ENCODE measurements at places on chromosomes 4 and X. TPM values are rescaled to one million over a fixed set of nuclear protein-coding genes. Genes with fewer than 3 reads are reported as not detected.

DNA sequence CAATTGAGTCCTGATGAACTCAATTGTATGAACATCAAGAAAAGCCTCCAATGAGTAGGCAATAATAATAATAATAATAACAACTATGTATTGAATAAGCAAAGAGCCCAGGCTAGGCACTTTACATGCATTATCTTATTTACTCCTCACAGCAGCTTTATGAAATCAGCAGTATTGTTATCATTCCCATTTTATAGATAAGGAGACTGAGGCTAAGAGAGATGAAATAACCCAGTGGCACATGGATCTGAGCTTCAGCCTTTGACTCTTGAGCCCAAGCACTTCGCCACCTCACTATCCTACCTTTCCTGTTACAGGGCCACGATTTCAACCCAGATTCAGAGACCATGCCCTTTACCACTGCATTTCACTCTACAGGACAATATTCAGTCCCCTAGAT lies 3.2 kb downstream of the RAB33A start:
- no peak overlapping the region for H3K4me3 ChIP-seq
- no peak for DNase-seq
- no peaks in the 10 kb centered on the region for H3K36me3 ChIP-seq

DNA sequence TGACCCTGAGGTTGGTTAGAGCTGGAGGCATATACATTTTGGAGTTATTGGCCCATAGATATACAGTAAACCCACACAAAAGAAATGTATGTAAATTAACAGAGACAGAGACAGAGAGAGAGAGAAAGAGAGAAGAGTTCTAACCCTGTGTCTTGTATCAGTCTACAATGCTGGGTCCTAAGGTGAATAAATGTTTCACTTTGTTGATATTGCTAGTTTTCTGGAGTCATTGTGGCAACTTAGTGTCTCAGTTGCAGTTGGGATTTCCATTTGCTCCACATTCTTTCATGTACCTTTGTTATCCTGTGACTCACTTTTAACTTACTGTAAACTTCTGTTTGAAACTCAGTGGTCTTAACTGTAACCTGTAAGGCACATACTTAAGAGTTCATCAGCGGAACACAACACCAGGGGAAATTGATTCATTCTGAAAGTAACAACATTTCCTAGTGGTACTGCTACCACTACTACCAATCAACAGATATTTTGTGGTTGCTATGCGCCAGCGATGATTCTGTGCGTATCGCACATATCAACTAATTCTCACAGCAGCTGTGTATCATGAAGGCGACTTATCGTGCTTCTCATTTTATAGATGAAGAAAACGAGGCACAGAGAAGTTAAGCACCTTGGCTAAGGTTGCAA lies 38.5 kb upstream of the ETDA start:
- H3K4me3 ChIP-seq = no peak overlapping the region
- no peaks in the 10 kb centered on the region for H3K4me1 ChIP-seq
- no peak for DNase-seq

DNA sequence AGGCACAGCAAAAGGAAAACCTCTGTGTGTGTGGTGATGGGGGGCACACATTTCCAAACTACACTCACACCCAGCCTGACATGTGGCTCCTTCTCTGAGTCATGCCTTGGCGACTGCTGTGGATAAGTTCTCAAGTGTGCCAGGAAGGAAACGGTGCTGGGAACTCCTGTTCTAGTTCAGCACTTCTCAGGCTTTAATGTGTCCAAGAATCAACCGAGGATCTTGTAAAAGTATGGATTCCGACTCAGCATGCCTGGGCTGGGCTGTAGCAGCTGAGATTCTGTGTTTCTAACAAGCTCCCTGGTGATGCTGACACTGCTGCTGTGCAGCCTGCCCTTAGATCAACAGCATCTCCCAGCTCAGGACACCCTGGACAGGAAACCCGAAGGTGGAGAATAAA lies 20.2 kb downstream of the CLNK start:
- H3K27me3 ChIP-seq = no peaks in the 10 kb centered on the region
- H3K4me3 ChIP-seq = no peak overlapping the region
- H3K27ac ChIP-seq = no peak overlapping the region
- H3K4me1 ChIP-seq = no peaks in the 10 kb centered on the region
- no peak for DNase-seq
- H3K36me3 ChIP-seq = no peaks in the 10 kb centered on the region

DNA sequence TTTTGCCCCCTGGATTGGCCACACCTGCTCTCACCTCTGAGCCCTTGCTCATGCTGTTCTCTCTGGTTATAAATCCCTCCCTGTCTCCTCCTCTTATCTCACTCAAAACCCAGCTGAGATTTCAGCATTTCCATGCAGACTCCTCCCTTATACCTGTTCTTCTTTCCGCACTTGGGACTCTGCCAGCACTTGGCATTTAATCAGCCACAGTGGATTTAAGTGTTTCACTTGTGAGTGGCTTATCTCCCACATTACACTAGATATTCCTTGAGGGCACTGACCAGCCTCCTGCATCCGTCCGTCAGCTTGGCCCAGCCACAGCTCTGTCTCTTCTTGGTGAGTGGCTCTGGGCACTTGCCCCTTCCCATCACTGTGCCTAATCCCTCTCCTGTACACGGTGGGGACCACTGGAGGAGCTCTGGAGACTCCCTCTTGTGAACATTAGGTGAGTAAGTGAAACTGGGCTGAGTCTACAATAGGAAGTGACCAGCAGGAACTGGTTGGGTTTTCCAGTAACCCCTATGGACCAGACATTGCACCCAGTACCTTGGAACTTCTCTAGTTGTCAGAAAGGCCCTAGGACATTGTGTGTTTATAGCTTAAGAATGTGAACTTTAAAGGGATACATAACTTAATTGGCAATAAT lies 19.9 kb downstream of the FGFBP1 start:
- no peak overlapping the region for H3K27ac ChIP-seq
- H3K27me3 ChIP-seq = no peaks in the 10 kb centered on the region
- no peak overlapping the region for H3K4me3 ChIP-seq
- no peak for DNase-seq
- no peaks in the 10 kb centered on the region for H3K36me3 ChIP-seq

DNA sequence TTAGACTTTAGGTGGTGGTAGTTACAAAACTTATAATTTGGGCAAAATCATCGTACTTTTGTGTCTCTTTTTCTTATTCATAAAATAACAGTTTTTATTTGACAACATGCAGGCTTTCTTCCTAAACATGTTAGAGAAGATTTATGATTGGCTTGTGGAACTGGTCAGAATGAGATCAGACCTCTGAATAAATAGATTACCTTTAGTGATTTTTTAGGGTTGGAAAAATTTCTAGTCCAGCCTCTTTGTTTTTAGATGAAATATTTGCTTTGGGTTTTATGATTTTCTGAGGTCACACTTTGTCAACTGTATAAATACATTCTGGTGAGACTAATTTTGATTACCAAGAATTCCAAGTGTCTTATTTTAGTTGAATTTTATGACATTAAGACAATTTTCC lies 29.2 kb downstream of the MOB1B start:
- no peak for DNase-seq
- H3K4me1 ChIP-seq = peaks cover 36% of the 10 kb centered on the region
- no peaks in the 10 kb centered on the region for H3K27me3 ChIP-seq
- no peak overlapping the region for H3K4me3 ChIP-seq

MAP9 gene
- 19.1 TPM for total RNA-seq

GRCh38 chrX:65667157-65667502 lies 324 bp upstream of the MSN start:
- peaks cover 14% of the 10 kb centered on the region for H3K36me3 ChIP-seq
- peak overlapping the region; percentile 63 for H3K27ac ChIP-seq
- DNase-seq = no peak
- no peaks in the 10 kb centered on the region for H3K27me3 ChIP-seq
- peaks cover 33% of the 10 kb centered on the region for H3K4me1 ChIP-seq

PNMA6F gene
- not detected for total RNA-seq

DNA sequence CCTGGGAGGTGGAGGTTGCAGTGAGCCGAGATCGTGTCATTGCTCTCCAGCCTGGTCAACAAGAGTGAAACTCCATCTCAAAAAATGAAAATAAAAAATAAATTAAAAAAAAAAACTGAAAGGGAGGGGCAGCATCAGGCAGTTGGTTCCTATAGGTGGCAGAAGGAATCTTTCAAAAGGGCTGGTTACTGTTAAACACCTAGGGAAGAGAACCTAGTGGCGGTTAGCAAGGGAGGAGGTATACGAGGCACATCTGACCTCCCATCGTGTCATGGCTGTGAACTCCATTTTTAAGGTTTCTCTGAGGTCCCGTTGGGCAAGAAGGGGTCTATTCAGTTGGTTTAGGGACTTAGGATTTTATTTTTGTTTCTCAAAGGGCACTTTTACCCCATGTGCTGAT lies 150.1 kb downstream of the SLC7A11 start:
- no peak for DNase-seq
- no peaks in the 10 kb centered on the region for H3K4me1 ChIP-seq
- H3K36me3 ChIP-seq = no peaks in the 10 kb centered on the region
- H3K27ac ChIP-seq = no peak overlapping the region
- H3K27me3 ChIP-seq = no peaks in the 10 kb centered on the region

FAM47A gene
- not detected for total RNA-seq

IL9R gene
- total RNA-seq = 10.3 TPM

NONO gene
- 286 TPM for total RNA-seq

DNA sequence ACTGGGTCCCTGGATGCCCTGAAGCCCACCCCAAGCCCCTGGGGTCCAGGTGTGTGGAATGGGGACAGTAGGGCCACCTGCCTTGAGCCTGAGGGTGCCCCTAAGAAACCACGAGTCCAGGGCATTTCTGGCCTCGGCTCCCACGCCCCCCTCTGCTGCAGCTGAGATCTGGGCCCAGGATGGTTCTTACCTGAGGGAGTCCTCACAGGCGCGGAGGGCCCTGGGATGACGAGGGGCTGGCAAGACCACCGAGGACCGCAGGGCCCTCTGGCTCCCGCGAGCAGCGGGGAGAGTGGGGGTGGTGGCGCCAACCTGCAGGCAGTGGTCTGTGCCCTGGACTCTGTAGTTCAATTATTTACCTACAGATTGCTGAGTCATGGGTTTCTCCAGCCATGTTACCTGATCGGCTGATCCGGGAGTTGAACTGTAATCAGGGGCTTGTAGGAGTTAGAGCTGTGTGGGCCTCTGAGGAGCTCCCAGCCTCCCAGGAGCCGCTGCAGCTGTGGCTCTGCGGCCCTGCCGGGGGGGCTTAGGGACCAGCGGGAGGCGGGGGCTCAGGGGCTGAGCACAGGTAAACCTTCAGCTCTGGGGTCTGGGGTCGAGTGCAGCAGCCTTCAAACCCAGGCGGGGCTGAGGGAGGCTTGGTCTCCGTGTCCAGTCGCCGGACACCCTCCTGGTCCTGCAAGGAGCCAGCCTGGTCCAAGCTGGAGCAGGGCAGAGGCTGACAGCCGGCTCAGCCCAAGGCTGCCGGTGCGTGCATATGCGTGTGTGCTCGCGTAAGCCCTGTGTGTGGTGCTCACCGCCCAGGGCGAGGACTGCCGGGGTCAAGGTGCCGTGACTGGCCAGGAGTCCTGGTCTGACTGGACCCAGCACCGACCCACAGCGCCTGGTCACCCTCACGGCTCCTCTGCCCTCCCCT lies at the start of gene SLC26A1:
TSS of gene SLC26A1 (minus strand) at position 294 of the 919 bp plus-strand sequence. CDS start 1,701 bp downstream, outside the sequence.
- H3K36me3 ChIP-seq = no peaks in the 10 kb centered on the region
- H3K4me3 ChIP-seq = no peak within 1 kb of the TSS
- peaks cover 10% of the 10 kb centered on the region for H3K4me1 ChIP-seq
- no peak within 1 kb of the TSS for H3K27ac ChIP-seq
- no peak for DNase-seq

- DNase-seq = no peak
- no peaks in the 10 kb centered on the region for H3K36me3 ChIP-seq
- no peak overlapping the region for H3K27ac ChIP-seq
- no peaks in the 10 kb centered on the region for H3K27me3 ChIP-seq
Measured at GRCh38 chrX:1213971-1214370, 1.5 kb upstream of the CRLF2 start.

DNA sequence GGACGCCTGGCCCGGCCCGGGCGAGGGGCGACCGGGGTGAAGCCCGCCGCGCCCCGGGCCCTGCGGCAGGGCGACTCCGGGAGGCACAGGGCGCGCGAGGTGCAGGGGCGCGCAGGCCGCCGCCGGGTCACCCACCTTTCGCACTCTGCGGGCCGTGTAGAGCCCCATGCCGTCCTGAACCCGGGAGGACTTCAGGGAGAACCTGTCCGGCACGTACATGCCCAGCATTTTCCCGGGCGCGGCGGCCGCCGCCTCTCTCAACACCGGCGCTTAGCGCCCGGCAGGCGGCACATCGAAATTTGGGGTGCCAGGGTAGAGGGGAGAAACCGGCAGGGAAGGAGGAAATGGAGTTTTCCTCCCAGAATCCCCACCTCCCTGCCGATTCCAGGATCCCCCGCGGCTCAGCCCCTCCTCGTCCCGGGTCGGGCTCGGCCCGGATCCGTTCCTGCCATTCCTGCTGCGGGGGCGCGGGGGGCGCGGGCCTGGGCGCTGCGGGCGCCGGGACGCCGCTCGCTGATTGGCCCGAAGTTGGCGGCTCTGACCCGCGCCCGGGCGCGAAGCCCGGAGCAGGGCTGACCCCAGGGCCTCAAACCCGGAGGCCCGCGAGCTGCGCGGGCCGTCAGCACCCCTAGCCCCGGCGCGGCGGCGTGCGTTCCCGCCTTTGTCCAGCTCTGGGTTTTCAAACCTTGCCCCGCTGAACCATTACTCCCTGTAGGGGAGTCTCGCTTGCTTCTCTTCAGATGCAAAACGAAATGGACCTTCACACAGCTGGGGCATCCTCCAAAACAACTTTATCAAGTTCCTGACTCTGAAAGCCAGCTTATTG lies at the start of gene PRDM5:
TSS of gene PRDM5 (minus strand) at position 346 of the 826 bp plus-strand sequence. CDS start at position 228, 118 bp downstream.
- no peaks in the 10 kb centered on the region for H3K4me1 ChIP-seq
- no peaks in the 10 kb centered on the region for H3K36me3 ChIP-seq
- H3K27ac ChIP-seq = no peak within 1 kb of the TSS
- no peak within 1 kb of the TSS for H3K4me3 ChIP-seq

GRCh38 chr4:140609548-140610425 lies 41.0 kb upstream of the UCP1 start:
- peaks cover 6% of the 10 kb centered on the region for H3K4me1 ChIP-seq
- H3K27ac ChIP-seq = no peak overlapping the region
- H3K4me3 ChIP-seq = no peak overlapping the region
- no peaks in the 10 kb centered on the region for H3K27me3 ChIP-seq
- H3K36me3 ChIP-seq = no peaks in the 10 kb centered on the region

GRCh38 chrX:140354431-140355120 lies 150.3 kb downstream of the SOX3 start:
- no peaks in the 10 kb centered on the region for H3K36me3 ChIP-seq
- no peak overlapping the region for H3K4me3 ChIP-seq
- no peak for DNase-seq
- no peaks in the 10 kb centered on the region for H3K4me1 ChIP-seq
- H3K27ac ChIP-seq = no peak overlapping the region

DNA sequence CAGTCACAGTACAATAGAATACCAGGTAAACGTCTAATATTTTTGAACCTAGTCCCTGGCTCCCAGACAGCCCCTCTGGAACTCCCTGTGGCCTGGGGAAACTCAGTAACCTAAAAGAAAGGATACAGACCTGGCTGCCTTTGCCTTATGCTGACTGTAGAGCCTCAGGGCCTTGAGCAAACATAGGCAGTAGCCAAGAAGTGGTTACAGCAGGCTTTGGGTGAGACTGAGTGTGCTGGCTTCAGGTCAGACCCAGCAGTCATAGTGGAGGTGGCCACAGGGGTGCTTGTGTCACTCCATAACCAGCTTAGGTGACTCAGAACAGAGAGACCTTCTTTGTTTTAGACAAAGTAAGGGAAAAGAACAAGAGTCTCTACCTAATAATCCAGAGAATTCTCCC lies 141.8 kb upstream of the PRDX4 start:
- no peak overlapping the region for H3K27ac ChIP-seq
- no peak for DNase-seq
- no peaks in the 10 kb centered on the region for H3K4me1 ChIP-seq
- H3K27me3 ChIP-seq = no peaks in the 10 kb centered on the region
- no peak overlapping the region for H3K4me3 ChIP-seq

All from B cell (primary cell).